ENCODE measurements at places on chromosomes 6 and 20. TPM values are rescaled to one million over a fixed set of nuclear protein-coding genes. Genes with fewer than 3 reads are reported as not detected.

CPXM1 gene
- 234 TPM for polyA plus RNA-seq

TPX2 gene
- polyA plus RNA-seq: 50.8 TPM

CNR1 gene
- 1.1 TPM for polyA plus RNA-seq

BMP2 gene
- polyA plus RNA-seq: 23.2 TPM

EYA4 gene
- polyA plus RNA-seq: 9.3 TPM

FOXA2 gene
- polyA plus RNA-seq: 0.14 TPM

All from right renal pelvis (tissue), 4 donors.